ENCODE measurements at places on chromosomes 1 and 21. TPM values are rescaled to one million over a fixed set of nuclear protein-coding genes. Genes with fewer than 3 reads are reported as not detected.

SLC39A1 gene
- total RNA-seq, result 159 TPM

ATPAF1 gene
- 44.1 TPM for total RNA-seq

- DNase-seq, result no peak
- H3K4me3 ChIP-seq, result no peak overlapping the region
- no peaks in the 10 kb centered on the region for H3K36me3 ChIP-seq
- no peaks in the 10 kb centered on the region for H3K4me1 ChIP-seq
These were observed 93.3 kb downstream of the PDE9A start for GRCh38 chr21:42746593-42747275.

DNA sequence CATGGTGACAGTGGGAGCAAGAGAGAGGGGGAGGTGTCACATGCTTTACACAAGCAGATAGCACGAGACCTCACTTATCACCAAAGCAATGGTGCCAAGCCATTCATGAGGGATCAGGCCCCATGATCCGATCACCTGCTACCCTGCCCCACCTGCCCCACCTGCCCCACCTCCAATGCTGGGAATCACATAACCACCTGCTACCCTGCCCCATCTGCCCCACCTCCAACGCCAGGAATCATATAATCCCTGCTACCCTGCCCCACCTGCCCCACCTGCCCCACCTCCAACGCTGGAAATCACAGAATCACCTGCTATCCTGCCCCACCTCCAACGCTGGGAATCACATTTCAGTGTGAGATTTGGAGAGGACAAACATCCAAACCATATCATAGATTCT lies 10.6 kb upstream of the AIRE start:
- peaks cover 40% of the 10 kb centered on the region for H3K27me3 ChIP-seq
- no peak for DNase-seq
- H3K36me3 ChIP-seq, result no peaks in the 10 kb centered on the region
- no peak overlapping the region for H3K4me3 ChIP-seq
- no peaks in the 10 kb centered on the region for H3K4me1 ChIP-seq
- H3K27ac ChIP-seq, result no peak overlapping the region

TMEM269 gene
- total RNA-seq, result 0.17 TPM
